ENCODE measurements at places on chromosomes 4 and X.

DNA sequence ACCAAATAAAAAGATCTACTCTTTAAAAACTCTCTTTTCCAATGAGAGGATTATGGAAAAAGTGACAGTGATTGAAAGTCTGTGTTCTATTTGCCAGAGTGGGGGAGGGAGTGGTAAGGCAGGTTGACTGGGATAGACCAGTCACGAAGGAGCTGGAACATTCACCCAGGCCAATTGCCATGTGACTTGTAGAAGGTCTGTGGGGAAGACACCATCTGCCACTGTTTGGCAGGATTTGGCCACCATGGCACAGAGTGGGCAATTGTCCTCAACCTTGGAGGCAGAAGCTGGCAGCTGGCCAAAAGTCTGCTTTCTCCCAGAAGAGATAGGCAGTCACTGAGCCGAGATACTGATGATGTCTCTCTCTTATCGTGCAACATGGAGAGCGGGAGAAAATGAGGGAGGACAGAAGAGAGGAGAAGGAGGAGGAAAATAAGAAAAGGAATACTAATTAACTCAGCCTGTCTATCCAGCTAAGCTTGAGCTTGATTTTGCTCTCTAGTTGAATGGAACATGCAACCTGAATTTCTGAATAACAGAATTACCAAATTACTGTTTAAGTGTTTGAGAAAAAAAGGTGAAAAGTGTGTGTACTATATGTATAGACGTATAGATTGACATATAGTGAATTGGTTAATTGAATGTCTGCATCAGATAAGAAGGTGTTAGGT is 267.1 kb downstream of the ARHGAP24 start:
- DNase-seq, result no peak

GRCh38 chr4:151671541-151672059 is 89.2 kb downstream of the GATB start:
- no peak for DNase-seq

GRCh38 chrX:55794405-55794804 is 76.9 kb downstream of the RRAGB start:
- no peak for DNase-seq

GRCh38 chr4:36915717-36916116 is 328.8 kb upstream of the NWD2 start:
- no peak for DNase-seq

- no peak for DNase-seq
Observed at GRCh38 chr4:15234116-15234855, 193.5 kb upstream of the C1QTNF7 start.

- no peak for DNase-seq
Observed at GRCh38 chr4:56537147-56537546, 31.6 kb downstream of the ARL9 start.
